ENCODE measurements at places on chromosomes 4 and X.

DNA sequence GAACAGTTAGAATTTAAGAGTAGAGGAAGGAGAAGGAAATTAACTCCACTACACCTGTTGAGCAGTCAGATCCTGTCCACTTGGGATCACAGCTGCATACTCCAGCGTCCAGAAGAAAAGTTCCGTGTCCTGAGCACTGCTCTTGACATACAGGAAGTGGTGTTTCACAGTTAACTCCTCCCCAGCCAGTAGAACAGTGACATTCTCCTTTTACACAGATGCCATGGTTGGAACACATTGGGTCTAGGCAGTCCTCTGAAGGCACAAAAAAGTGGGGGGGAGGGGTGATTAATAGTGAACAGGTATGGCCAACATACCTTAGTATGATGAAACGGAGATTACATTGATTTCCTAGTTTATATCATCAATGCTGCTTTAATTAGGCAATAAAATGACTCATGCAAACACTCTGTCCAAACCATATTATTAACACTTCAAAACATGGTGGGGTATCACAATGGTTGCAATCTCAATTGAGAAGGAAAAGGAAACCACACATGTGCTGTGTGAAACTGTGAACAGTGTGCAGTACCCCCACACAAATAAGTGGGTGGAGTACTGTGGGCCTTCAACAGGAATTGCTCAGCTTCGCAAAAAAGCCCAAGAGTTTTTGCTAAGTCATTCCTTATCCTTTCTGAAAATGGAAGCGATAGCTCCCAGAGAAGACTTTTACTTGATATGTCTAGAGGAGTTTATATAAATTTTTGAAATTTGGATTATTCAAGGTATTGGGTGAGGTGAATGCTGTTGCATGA lies 295.6 kb downstream of the SH2D1A start:
- no peak for DNase-seq

DNA sequence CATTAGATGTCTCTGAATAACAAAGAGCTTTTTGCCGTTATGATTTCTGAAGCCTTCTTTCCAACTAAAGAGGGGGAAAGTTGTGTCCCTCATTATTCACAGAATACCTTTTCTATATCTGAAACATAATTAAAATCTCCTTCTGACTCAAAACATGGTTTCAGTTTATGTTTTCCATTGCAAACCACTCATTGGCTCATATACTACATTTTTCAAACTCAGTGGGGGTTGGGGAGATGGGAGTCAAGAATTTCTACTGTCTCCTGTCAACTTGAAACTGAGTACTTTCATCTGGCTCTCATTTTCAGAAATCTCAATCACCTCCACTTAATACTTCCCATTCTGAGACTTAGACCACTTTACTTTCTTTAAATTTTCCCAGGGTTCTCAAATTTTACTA lies 1839.5 kb upstream of the PCDH10 start:
- DNase-seq: no peak

- DNase-seq: no peak
These were observed 153.7 kb downstream of the AMELX start for GRCh38 chrX:11446949-11447348.

DNA sequence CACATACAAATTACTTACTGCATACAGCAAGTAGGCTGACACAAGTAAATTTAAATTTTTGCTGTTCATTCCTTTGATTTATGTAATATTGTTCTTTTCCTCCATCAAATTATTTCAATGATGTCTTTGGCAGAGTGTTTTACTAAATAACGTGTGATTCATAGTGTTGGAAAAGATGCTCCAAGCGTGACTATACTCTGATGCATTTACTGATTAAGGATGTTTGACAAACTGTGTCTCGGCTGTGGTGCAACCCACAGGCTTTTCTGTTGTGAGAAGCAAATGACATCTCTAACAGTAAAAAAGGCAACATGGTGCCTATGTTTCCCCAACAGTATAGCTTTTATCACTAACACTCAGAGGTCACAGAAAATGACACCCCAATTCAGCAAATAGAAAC lies 540.9 kb downstream of the PPP4R3C start:
- no peak for DNase-seq

GRCh38 chr4:48112017-48112667 lies 21.9 kb downstream of the TXK start:
- DNase-seq: no peak

- DNase-seq: no peak
These were observed 802.4 kb upstream of the HS3ST1 start for GRCh38 chr4:12231098-12231497.

- no peak for DNase-seq
These were observed 42.5 kb downstream of the BEX3 start for GRCh38 chrX:103418811-103419340.

- DNase-seq: no peak
These were observed 382.8 kb downstream of the KLHL4 start for GRCh38 chrX:87900320-87900908.

DNA sequence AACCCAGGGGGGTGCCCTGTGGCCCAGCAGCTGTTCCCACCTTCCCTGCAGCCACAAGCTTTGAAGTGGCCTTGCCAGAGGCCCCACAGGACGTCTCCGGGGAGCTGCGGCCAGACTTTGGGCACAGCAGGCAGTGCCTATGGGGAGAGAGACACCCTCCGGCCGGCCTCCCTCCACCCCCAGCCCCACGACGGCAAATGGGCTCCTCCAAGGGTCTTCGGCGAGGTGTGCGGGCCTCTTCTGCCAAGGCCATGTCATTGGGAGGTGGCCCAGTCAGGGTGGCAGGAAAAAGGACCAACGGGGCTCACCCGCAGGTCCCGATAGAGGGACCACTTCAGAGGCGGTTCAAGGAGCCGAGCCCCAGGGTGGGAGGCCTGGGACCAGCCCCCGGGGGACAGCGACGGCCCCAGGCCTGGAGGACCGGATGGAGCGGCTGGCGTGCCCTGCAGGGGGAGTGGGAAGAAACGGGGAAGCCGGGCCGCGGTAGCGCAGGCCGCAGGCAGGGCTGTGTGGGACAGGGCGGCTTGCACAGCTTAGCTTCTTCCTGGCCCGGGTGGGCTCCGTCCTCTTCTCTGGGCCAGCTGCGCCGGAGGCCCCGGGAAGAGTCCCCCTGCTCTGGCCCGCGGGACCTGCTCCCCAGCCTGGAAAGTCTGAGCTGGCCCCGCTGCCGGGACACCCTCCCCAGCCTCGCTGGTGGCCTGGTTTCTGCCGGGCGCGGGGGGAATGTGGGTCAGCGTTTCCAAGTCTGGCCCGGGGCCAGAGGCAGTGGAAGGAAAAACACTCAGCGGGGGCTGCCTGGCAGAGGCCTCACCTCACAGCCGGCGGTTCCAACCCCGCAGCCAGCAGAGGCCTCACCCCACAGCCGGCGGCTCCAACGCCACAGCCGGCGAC lies 21.9 kb upstream of the SPON2 start:
- no peak for DNase-seq

DNA sequence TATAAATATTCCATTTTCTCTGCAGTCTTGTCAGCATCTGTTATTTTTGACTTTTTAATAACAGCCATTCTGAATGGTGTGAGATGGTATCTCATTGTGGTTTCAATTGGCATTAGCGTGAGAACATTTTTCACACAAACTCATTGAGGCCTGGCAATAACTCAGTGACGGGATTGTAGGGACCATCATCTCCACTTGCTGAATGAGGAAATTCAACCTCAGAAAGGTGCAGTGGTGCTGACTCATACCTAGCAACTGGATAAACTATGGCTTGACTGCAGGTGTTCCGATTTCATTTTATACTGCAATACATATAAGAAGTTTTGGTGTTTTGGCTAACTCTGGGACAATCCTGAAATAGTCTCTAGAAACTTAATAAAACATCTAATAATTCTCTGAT lies 88.3 kb upstream of the DDIT4L start:
- DNase-seq: no peak

DNA sequence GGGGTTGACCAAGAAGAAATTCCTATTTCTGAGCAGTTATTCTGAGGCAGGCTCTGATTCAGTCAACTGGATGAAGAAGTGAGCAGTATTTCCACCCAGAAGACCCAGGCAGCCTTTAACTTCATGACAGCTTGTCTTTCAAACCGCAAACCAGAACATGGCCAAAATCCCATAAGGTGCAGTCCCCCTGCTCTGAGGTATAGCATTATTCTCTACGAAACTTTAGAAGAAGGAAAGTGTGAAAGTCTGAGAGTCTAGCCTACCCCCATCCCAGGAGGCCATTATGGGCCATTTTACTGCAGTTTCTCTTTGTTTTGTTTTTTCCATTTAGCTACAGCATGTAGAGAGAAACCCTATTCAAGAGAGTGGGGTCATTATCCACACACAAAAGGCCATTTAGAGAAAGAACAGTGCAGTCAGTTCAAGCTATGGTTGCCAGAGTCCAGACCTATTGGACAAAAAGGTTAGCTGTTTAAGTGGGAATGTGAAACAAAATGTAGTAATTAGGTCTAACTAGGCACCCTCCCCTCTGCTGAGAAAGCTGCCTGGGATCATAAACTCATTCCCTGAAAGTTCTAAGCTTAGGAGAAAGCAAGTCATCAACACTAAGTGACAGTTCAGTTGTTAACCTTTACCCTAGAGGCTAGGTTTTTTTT lies 52.1 kb upstream of the RASGEF1B start:
- no peak for DNase-seq

DNA sequence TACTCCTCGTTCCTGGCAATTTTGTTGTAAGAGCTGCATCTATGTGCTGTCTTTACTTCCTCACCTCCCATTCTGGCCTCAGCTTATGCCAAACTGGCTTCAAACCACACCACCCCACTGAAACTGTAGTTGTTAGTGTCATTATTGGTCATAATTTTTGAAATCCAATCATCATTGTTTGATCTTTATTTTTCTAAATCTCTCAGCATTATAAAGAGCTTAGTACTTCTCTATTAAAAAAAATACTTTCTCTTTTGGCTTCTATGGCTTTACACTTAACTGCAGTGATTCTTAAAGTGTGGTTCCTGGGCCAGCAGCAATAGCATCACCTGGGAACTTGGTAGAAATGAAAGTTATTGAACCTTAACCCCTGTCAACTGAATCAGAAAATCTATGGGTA lies 83.5 kb upstream of the GRPR start:
- DNase-seq: no peak

Data from stimulated activated CD8-positive, alpha-beta memory T cell treated with anti-CD3 and anti-CD28 coated beads, Interleukin-15, amount 100 ng/mL, for 24 hours (primary cell).